Ammon's horn (tissue), 1 donor: ENCODE measurements at places on chromosomes 11 and 22.

- no peak for DNase-seq
These were observed 165.7 kb downstream of the CADM1 start for GRCh38 chr11:115338476-115338875.

DNA sequence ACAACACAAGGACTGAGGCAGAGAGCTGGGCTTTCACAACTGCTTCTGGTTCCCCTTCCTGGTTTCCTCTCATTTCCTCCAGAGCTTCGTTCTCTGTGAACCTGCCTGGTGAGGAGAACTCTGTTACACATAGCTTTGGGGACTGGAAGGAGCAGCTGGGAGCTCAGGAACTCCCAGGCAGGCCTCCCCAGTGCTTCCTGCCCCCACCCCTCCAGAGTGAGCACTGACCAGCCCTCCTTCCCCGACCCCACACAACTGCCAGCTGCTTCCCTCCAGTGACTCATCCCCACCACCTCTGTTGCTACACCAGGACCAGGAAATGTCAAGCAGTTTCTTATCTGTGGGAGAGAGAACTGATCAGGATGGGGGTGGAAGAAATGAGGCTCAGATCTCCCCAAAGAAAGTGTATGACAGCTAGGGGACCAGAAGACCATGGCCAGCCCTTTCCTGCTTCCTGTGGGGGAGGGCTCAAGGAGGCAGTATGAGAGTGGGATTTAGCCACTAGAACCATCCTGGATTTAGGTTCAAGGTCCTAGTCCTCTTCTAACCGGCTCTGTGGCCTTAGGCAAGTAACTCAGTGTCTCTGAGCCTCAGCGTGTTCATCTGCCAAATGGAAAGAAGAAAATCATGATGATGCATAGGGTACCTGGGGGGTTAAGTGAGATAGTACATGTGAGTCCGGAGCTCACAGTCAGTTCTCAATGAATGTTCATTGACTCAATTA, 4.5 kb upstream of the TP53I11 start:
- peak; percentile 64 for DNase-seq

DNA sequence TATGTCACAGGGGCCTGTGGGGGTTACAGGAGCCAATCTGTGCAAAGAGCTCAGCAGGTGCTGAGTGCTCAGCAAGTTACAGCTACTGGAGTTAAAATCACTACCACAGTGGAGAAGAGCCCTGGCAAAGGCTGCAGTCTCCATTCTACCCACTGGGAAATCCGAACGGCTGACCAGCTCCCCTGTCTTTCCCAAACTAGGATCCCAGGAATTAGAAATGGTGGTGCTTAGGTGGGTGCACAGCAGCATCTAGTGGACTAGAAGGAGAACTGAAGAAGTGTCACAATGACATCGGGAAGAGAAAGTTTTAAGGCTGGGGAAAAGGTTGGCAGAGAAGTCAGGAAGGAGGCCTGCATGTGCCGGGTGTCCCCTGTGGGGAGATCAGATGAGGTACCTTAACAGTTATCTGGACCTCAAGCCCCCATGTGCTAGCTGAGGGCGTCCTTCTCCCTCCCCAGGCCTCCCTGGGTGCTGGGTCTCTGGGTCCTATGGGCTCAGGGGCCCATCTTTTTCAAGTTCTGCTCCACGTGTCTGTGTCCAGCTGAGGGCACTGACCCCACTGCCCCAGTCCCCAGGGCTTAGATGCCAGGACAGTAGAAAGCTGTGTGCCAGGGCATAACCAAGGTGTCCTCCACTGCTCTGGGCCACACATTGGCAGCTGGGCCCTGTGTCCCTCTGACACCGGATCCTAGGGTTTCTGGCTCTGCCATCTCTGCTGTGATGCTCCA, 1.9 kb downstream of the PIWIL3 start:
- DNase-seq = peak; percentile 24

- no peak for DNase-seq
These were observed 435.3 kb downstream of the SOX6 start for GRCh38 chr11:15920856-15921629.

GRCh38 chr11:87235366-87235765, 197.6 kb downstream of the TMEM135 start:
- DNase-seq = no peak

DNA sequence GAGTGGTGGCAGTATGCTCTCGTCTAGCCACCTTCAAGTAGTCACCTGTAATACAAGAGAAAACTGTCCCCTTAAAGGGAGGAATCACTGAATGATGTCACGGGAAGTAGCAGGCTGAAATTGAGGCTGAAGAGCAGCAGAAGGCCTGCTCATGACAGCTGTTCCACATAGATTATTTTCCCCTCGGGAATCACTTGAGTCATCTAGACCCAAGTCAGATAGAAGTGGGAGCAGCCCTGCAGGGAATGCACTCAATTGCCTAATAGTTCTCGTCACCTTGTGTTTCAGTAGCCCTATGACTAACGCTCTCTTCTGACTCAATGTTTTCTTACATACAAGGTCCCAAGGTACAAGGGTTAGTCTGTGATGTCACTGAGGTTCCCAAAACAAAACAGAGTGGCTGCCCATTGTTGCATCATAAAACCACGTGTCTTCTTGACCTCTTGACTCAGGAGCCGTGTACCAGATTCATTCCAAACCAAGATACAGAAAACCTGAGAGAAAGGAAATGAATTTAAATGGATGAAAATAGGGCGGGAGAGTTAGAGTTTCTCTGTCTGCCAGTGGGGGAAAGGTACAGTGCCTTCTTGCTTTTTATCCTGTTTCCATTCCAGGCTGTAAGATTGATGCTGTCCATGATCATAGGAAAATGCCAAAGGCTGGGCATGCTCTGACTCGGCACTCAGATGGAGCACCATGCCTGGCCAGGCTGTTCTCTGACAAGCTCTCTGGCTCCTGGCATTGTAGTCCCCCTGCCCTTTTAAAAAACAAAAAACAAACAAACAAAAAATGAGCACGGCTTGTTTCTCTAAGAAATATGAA, 21.6 kb upstream of the C11orf96 start:
- no peak for DNase-seq

- no peak for DNase-seq
These were observed 82.5 kb downstream of the C22orf31 start for GRCh38 chr22:28978863-28979796.

GRCh38 chr11:31246451-31247165, 122.9 kb downstream of the DCDC1 start:
- DNase-seq = no peak

- DNase-seq = no peak
These were observed 10.7 kb downstream of the TUB start for GRCh38 chr11:8091721-8092120.

GRCh38 chr11:15800111-15800800, 556.1 kb downstream of the SOX6 start:
- DNase-seq = peak; percentile 75

DNA sequence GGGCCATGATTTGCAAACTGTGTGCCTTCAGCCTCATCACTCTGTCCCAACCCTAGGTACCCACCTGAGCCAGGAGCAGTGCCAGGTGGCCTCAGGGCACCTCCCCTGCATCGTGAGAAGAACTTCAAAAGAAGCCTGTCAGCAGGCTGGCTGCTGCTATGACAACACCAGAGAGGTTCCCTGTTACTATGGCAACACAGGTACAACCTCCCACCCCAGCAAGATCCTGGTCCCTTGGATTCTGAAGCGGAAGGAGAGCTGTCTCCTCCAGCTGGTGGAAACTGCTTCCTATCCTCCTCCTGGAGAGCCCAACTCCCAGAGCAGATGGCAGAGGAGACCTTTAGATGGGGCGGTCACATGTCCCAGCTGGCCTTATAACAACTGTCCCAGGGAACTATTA, 2.9 kb downstream of the ZP1 start:
- DNase-seq = no peak

DNA sequence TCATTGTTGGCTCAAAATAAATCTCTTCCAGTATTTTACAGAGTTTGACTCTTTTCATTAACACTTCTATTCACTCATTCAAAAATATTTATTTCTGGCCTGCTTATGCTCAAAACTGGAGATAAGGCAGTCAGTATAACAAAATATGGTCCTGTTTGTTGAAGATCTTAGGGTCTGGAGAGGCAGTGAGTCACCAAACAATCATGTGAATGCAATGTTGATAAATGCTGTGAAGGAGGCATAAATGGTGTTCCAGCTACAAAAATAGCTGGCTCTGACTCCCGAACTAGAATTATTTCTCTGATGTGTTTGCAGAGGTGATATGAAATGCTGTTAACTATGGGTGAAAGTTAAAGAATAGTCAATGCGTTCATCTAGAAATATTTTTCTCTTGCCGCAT, 390.6 kb downstream of the AASDHPPT start:
- DNase-seq = no peak

DNA sequence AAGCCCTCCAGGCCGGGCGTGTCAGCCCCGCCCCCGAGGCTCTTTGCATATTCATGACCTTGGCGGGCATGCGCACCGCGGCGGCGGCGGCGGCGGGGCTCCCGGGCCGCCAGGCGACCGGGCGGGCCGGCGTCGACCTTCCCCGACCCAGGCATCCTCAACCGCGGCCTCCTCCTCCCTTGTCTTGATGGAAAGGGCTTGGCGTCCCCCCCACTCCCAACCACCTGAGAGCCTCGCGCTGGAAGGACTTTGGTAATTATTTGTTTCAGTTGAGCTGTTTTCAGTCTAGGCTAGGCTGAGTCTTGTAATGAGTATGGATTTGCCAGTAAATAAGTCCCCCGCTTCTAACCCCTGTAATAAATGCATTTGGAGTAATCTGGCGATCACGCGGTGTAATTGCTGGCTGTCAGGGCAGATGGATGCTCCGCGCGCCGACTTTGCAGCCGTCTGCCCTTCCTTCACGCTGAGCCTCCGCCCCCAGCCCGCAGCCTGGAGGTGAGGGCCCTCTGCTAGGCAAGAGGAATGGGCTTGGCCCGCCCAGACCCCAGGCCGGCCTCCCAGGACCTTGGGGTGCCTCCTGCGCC, 25.2 kb downstream of the FLRT1 start:
- DNase-seq = peak; percentile 64

- DNase-seq = no peak
These were observed 31.9 kb downstream of the IL18BP start for GRCh38 chr11:72030472-72031045.

DNA sequence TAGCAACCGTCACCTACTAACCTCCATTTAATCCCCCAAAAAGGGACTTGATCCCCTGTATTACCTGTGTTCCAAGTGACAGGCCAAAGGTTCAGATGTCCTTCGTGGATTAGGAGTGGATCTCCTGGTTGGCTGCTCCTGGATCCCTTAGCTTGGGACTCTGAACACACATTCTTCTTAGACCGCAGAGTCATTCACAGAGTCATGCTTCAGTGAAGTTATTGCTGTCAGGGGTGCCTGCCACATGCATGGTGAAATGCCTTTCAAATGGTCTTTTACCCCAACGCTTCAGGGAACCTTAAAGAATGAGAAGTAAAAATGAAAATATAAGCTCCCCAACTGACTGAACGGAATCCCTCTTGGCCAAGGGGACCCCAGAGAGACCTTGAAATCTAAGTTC, 49.1 kb downstream of the ADAMTS8 start:
- DNase-seq = no peak

DNA sequence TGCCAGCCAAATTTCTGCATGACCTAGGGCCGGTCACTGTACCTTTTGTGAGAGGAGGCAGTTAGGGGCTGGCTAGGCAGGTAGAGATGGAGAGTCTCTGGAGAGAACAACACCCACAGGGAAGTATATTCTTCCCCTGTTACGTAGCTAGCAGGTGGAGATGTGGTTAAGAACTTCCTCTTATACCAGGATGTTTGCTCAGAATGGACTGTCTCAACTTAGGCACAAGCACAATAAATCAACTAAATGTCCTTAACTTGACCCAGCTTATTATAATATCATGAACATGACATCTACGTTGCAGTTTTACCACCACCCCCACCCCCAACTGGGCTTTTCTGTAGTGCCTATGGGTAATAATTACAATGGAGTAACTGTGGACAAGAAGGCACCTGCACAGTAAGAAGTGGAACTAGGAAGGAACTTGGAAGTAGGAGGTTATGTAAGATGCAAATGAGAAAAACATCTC, 60.7 kb upstream of the MPEG1 start:
- no peak for DNase-seq

DNA sequence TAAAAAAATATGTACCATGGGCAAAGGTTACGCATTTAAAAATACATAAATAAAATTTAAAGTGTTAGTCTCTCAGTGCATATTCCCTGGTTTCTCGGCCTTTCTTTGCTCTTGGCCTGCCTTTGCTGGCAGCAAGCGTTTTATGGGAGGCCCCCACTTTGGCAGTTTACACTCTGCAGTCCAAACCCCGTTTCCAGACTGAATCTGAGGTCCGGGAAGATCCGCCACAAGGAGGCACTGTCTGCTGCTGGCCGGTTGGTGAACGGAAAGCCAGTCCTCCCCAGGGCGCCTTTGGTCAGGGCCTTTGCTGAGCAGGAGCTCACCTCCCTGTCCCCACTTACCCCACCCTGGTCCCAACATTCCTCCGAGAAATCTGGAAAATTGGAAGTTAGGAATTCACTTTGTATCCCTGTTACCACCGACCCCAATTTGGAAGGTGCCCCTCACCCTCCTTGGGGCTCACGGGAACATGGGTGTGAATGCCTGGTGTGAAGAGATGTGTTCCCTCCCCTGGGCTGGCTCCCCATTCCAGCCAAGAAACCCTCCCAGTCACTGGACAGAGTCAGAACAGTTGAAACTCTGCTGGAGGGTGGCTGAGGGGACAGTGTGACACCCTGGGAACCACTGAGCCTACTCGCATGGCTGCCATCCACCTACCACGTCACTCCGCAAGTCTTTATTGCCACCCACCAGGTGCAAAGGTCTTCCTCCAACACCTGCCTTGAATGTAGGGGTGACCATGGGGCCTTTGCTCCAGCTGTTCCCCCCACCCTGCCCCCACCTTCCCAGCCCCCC, 9.4 kb upstream of the SF1 start:
- peak; percentile 59 for DNase-seq

DNA sequence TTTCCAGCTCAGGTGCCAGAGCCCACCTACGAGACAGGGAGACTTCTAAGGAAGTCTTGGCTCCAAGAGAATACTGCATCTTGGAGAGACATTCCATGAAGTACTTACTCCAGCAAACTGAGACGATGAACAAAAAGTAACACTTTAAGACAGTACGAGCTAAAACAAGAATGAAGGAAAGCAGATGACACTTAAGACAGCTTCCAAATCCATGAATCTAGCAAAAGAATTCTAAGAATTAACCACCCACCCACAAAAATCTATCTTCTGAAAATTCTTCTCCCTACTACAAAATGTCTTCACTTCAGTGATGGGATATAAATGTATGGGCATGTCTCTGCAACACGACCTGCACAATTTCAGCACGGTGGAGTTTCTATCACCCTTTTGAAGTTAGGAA, 132.9 kb downstream of the C11orf58 start:
- DNase-seq = no peak

- DNase-seq = no peak
These were observed 2.1 kb downstream of the ARHGAP42 start for GRCh38 chr11:100689141-100689540.
